CD4-positive, alpha-beta T cell treated with Interleukin-12 subunit alpha and Interleukin-12 subunit beta, for 1 hour (primary cell): ENCODE measurements at places on chromosomes 7 and 10.

- no peak for DNase-seq
Observed at GRCh38 chr10:78513330-78513729, 479.7 kb downstream of the RPS24 start.

DNA sequence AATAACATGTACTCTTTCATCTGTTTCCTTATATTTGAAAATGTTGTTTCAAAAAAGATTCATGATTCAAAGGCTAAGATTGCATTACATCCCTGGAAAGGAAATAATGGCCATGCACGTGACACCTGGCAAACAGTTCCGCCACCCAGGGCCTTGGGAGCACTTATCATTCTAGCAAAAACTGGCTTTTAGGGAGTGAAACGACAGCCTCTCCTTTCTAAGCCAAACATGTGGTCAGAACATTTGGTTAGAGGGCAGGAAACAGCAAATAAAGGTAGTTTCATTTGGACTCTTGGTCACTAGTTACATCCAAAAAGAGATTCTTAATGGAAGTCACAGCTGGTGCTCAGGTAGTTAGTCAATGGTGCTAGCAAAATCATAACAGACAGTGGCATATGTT lies 83.5 kb downstream of the FAS start:
- no peak for DNase-seq

DNA sequence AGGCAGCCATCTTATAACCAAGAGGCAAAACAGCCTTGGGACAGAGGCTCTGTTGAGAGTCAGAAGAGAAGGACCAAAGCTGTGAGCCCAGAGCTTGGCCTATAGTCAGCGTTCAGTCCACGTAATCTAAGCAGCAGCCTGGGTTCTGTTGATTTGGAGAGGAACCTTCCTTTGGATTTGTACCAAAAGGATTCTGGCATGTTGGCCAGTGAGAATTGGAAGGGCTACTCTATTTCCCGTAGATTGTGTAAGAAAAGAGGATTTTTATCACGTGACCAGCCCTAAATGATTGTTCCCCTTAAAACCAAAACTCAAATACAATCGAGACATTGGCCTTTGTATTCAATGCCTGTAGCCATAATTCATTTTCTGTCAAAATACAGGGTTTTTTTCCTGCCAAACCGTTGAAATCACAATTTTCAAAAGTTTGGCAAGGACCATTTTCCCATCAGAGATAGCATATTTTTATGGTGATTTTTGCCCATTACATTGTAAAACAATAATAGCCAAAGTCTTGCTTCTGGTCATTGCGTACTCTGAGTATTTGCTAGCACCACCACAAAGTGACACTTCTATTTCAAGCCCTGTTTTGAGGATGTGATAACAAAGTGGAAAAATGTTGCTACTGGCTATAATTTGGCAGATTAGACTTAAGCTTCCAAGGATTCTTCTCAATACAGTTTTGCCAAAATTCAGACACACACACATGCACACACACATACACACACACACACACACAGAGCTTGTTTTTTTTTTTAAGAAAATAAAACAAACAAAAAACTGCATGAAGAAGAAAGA lies 23.1 kb upstream of the BMPER start:
- DNase-seq: no peak

DNA sequence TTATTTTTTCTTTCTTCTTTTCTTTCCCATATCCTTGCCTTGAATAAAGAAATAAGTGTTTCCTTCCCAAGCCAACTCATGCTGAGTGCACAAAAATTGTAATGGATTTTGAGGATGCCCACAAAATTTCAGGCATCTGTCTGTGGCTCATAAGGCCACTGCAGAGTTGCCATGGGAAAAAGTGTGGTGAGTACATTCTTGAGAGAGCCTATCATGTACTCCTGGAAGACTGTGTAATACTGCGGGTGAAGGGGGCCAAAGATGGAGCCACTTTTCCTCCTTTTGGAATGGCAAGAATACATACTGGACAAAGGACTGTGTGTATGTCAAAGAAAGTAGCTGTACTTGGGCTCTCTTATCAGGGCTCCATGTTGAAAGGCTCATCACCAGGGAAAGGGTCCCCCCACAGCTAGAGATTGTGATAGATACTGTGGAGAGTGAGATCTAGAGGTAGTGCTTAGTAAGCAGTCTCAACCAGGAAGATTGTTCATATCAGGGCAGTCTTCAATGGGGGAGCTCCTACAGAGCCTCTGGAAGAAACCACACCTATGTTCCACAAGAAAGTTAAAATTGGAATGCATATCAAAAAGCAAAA lies 341.6 kb upstream of the KCND2 start:
- no peak for DNase-seq

DNA sequence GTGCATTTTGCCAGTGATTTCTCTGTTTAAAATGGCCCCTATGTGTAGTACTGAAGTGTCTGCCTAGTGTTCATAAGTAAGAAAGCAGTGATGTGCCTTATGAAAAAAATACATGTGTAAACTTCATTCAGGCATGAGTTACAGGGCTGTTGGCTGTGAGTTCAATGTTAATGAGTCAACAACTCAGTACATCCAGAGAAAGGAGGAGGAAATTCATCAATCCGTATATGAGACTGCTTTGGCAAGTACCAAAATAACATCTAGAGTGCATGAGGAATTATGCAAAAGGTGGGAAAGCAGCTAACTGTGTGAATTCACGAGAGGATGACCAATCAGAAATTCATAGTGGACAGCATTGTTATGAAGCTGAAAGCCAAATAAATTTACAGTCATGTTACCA lies 255.6 kb downstream of the ZEB1 start:
- DNase-seq: no peak

DNA sequence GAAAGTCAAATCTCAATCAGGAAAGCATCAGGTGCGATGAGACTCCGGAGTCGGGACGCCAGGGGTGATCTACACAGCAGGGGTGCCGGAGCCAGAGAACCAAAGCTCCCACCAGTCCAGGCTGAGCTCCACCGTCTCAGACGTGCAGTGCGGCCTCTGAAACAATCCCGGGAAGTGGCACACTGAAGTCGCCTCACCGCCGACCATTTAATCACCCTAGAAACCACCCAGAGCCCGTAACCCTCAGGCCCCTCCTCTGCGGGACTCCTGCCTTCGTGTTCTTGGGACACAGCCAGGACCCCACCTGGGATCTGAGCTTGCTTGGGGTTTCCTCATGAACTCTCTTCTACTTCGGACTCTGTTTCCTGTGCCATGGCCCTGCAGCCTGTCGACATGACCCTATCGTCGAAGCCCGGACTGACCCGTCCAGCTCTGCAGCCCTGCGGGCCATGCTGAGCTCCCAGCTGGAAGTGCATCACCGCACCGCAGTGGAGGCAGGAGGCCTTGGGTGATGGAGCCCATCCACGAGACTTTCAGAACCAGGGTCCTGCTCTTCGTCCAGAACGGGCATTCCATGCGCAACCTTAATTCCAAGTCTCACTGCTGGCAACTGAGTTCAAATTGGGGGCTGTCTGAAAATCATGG lies 266.4 kb downstream of the PTPRN2 start:
- no peak for DNase-seq

DNA sequence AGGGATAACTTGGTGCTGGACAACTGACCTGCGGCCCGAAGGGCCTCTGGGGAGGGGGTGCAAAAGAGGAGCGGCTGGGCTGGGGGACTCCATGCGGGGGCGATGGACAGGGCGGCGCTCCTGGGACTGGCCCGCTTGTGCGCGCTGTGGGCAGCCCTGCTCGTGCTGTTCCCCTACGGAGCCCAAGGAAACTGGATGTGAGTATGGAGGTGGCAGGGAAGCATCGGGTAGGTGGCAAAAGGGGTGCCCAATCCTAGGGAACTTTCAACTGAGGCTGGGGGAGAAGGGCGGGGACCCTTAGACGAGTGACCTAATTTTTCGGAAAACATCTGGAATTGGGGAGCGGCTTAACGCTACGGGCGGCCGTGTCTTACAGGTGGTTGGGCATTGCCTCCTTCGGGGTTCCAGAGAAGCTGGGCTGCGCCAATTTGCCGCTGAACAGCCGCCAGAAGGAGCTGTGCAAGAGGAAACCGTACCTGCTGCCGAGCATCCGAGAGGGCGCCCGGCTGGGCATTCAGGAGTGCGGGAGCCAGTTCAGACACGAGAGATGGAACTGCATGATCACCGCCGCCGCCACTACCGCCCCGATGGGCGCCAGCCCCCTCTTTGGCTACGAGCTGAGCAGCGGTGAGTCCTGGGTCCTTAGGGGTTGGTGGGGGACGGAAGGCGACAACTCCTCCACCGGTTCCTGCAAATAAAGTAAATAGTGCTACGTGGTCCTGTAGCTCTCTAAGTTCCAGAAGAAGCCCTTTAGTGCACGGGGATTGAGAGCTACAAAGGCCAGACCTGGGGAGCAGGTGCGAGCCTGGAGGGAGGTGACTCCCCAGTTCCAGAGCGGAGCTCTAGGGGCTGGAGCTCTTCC lies 622 bp downstream of the WNT16 start:
- no peak for DNase-seq

DNA sequence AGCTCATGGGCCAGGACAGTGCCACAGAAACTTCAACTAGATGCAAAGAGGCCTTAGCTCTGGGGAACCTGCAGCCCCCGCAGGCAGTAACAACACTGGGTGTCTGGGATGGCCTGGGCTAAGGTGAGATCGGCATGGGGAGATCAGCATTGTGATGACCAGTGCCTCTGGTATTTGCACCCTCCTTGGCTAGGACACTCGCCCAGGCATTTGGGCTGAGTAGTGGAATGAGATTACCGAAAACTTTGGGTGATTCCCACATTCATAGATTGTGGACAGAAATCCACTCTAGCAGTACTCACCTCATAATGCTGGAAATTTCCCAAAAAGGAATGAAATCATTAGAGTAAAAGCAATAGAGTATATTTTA lies 70.6 kb upstream of the ZMIZ2 start:
- DNase-seq: no peak

GRCh38 chr10:58094985-58095718 lies 172.5 kb downstream of the IPMK start:
- no peak for DNase-seq

- DNase-seq: no peak
Observed at GRCh38 chr10:32882076-32882475, 76.0 kb downstream of the ITGB1 start.

DNA sequence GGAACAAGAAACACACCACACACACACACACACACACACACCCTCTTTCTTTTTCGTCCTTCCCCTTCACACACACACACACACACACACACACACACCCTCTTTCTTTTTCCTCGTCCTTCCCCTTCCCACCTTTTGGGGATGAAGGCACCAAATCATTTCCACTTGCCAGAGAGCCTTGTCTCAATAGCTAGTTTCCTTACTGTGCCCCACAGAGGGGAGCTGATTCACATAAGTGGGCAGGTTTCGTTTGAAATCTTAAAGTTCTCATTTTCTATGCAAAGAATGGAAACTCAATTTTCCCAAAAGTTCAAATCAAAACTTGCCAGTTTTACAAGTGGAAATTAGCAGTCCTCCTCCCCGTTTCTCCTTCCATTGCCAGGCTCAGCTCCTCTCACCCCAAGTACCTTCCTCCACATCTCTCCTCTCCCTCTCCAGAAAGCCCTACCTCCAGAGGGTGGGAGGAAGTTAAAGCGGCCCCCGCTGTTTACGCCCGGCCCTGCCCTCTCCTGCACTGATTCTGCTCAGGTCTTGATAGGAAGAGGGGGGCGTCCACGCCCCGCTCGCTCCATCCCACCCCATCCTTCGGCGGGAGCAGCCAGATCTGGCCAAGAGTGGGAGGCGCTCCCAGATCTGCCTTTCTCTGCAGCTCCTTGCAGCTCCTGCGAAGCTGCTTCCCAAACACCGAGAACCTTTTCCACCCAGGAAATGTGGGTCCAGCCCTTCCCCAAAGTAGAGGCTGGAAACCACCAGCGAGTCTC lies 1.3 kb downstream of the CTTNBP2 start:
- DNase-seq: no peak

DNA sequence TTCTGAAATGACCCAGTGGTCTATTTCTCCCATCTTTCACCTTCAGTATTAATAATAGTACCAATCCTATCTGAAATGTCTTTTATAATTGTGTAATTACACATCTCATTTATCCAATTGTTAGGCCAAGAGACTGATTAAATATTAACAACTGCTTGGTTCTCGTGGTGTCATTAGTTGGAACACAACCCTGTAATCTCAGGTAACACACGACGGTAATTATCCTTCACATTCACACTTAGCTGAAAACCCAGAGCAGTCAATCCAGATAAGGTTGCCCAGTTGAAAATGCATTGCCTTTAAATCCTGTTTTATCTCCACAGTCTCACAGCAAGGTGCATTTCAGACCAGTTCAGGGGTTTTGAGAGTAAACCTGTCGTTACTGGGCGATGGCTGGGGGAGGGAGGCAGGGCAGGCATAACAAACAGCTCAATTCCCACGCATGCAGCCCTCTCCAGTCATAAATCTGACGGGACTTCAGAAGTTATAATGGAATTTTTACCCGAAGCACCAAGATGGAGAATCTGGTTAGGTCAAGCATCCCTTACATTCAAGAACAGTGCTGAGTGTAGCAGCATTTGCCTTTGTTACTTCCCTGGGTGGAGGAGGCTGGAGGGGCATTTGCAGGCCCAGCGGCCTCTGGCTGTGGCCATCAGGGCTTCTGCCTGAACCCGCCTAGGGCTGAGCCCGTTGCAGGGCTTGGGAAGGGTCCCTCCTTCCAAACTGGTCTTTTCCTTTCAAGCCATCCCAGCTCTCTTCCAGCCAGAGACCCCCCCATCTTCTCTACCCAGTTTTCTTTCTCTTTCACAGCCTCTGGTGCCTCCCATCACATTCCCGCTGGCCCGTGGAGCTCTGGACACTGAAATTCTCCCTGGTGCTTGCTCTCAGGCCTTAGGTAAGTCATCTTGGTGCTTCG lies 201.0 kb upstream of the LYZL2 start:
- no peak for DNase-seq

GRCh38 chr7:22726907-22727713 lies at the start of gene IL6:
IL6 (plus strand) TSS chr7:22727200; CDS start chr7:22727263, 63 bp downstream.
- DNase-seq: peak; percentile 14

- DNase-seq: no peak
Observed at GRCh38 chr7:100720671-100721504, 620 bp downstream of the EPO start.

GRCh38 chr7:38584443-38585210 lies 46.5 kb downstream of the AMPH start:
- DNase-seq: no peak

DNA sequence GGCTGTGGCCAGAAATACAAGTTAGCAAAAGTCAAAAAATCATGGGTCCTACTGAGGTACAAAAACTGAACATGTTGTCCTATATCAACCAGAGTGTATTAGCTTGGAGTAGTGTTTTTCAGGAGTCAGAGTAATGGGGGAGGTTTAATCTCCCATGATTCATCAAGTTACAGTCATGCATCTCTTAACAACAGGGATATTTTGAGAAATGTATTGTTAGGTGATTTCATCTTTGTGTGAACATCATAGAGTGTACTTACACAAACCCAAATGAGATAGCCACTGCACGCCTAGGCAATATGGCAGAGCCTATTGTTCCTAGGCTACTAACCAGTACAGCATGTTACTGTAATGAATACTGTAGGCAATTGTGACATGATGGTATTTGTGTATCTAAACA lies 14.9 kb upstream of the TES start:
- no peak for DNase-seq

DNA sequence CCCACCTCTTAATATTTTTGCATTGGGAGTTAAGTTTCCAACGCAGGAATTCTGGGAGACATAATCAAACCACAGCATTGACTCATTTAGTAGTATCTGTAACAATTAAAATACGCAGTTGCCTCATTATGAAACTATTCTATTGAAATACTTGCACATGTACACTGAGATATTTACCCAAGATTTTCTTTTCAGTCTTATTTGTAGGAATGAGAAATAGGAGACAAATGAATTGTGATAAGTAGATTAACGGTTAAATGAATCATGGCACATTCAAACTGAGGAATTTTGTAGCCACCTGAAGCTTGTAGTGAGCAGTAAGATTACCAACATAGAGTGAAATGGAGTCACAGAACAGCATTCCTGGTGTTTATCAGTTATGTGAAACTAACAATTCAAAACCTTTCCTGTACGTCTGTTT lies 18.1 kb downstream of the RP9 start:
- DNase-seq: no peak
